Neural progenitor cell (in vitro differentiated cells): ENCODE measurements at places on chromosomes 2 and 18.
A peak's percentile ranks its signal among the peaks of the same experiment; 100 is the strongest.

DNA sequence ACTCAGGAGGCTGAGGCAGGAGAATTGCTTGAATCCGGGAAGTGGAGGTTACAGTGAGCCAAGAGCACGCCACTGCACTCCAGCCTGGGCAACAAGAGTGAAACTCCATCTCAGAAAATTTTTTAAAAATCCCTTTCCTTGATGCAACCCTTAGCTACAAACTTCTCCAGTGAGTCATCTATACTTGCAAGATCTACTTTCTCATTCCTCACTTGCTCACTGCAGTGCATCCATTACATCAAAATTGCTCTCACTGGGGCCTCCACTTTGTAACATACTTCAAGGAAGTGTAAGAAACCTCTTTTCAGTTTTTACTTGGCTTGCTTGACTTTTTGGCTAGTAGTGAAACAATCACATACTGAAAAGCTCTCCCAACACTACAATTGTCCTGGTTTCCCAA is 65.3 kb downstream of the REEP1 start:
- no peak overlapping the region for H3K4me3 ChIP-seq
- H3K4me1 ChIP-seq: no peaks in the 10 kb centered on the region
- H3K27ac ChIP-seq: no peak overlapping the region
- DNase-seq: no peak
- peaks cover 4% of the 10 kb centered on the region for H3K36me3 ChIP-seq
- no peaks in the 10 kb centered on the region for H3K27me3 ChIP-seq

DNA sequence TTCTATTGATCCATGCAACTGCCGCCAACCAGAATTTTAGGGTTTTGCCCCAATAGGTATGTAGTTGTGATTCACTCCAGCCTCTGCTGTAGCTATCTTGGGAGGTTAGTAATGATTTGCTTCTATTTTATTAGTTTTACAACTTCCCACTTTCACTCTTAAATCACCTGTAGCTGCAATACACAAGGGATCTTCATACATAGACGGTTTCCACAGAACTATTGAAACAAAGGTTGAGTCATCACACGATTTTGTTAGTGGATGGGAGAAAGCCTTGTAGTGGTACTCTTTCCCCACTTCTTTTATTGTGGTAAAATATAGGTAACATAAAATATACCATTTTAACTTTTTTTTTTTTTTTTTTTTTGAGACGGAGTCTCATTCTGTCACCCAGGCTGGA is 104.2 kb upstream of the SPRED2 start:
- H3K4me1 ChIP-seq: no peaks in the 10 kb centered on the region
- no peaks in the 10 kb centered on the region for H3K36me3 ChIP-seq
- H3K27me3 ChIP-seq: no peaks in the 10 kb centered on the region
- H3K27ac ChIP-seq: no peak overlapping the region

- no peaks in the 10 kb centered on the region for H3K4me1 ChIP-seq
- DNase-seq: no peak
- H3K36me3 ChIP-seq: no peaks in the 10 kb centered on the region
- H3K4me3 ChIP-seq: no peak overlapping the region
Measured at GRCh38 chr18:2502394-2502793, 68.9 kb downstream of the METTL4 start.

DNA sequence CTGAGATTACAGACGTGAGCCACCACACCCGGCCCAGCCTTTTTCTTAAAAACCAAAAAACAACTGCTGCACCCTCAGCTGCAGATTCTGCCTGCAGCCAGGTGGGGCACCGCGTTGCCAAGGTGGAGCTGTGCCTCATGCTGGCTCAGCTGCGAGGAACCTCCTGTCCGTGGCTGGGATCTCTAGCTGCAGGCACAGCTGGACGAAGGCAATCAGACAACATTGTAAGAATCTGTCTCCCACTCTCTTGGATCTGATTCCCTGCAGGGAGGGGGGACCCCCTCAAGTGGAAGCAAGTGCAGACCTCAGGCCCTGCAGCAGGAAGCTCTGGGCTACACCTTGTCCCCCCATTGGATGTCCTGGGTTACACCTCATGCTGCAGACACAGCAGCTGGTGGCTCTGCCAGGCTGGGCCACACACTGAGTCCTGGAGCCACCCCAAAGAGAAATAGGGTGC is 24.1 kb downstream of the CIDEA start:
- H3K27ac ChIP-seq: peak overlapping the region; percentile 75
- no peak overlapping the region for H3K4me3 ChIP-seq
- H3K4me1 ChIP-seq: peaks cover 12% of the 10 kb centered on the region
- DNase-seq: peak; percentile 38
- no peaks in the 10 kb centered on the region for H3K36me3 ChIP-seq
- no peaks in the 10 kb centered on the region for H3K27me3 ChIP-seq

DNA sequence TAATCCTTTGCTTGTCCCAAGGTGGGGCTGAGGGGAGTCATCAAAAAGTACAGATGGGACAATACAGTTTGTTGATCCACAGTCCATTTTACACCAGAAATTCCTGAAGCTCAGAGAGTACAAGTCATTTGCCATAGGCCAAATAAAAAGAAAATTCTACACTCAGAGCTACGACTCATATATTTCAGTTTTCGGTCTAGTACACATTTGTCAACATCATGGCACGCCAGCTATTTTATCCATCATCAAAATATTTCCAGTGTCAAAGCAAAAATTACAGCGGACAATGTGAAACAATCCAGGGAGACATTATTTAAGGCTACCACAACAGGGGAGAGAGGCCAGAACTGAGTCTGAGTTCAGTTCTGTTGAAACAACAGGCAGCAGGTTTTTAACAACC is 587.5 kb upstream of the DSEL start:
- no peaks in the 10 kb centered on the region for H3K27me3 ChIP-seq
- DNase-seq: no peak
- H3K4me3 ChIP-seq: no peak overlapping the region
- no peak overlapping the region for H3K27ac ChIP-seq
- H3K4me1 ChIP-seq: no peaks in the 10 kb centered on the region

DNA sequence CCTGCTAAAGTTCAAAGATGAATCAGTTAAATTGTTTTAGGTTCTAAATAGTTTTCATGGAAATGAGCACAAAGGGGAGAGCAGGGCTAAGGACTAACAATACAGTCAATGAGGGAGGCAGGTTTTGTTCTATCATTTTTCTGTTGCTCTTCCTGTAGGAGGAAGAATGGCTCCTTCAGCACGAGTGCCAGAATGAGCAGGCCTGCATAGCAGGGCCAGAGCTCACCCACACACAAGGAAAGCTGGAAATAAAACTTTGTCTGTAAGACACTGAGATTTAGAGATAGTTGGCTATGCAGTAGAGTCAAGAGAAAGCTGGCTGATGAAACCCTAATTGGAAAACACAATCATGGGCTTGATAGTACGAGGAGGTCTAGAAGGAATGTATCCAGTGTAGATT is 313.3 kb downstream of the MBD2 start:
- H3K4me1 ChIP-seq: peaks cover 8% of the 10 kb centered on the region
- DNase-seq: no peak
- no peaks in the 10 kb centered on the region for H3K36me3 ChIP-seq
- no peaks in the 10 kb centered on the region for H3K27me3 ChIP-seq
- no peak overlapping the region for H3K4me3 ChIP-seq
- H3K27ac ChIP-seq: no peak overlapping the region

DNA sequence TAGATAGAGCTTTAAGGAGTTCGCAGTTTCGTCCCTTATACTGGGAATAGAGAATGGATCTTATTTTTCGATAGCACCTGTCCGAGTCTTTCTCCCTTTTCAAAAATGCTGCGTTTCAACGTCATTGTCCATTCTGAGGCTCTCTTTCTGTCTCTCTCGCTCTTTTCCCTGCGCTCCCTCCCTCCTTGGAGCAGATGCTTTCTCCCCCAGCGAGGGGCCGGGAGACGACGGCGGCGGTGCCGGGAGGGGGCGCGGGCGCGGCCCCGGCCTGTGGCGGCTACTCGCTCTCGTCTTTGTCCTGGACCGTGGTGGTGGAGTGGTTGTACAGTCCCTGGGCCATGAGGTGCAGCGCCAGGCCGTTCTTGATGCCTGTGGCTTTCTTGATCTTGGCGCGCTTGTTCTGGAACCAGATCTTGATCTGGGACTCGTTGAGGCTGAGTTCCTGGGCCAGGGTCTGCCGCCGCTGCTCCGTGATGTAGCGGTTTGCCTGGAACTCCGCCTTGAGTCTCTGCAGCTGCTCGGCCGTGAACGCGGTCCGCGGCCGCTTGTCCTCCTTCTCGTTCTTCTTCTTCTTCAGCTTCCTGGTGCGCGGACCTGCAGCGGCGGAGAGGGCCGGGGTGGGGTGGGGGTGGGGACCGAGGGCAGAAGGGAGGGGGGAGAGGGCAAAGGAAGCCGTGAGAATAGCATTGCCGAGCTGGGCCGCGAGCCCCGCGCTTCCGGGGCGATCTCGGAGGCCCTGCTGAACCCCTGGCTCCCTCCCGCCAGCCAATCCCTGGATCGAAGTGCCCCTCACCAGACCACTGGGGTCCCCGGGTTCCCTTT is 4.6 kb downstream of the EN1 start:
- peak; percentile 64 for DNase-seq
- H3K36me3 ChIP-seq: no peaks in the 10 kb centered on the region
- peaks cover 100% of the 10 kb centered on the region for H3K27me3 ChIP-seq

DNA sequence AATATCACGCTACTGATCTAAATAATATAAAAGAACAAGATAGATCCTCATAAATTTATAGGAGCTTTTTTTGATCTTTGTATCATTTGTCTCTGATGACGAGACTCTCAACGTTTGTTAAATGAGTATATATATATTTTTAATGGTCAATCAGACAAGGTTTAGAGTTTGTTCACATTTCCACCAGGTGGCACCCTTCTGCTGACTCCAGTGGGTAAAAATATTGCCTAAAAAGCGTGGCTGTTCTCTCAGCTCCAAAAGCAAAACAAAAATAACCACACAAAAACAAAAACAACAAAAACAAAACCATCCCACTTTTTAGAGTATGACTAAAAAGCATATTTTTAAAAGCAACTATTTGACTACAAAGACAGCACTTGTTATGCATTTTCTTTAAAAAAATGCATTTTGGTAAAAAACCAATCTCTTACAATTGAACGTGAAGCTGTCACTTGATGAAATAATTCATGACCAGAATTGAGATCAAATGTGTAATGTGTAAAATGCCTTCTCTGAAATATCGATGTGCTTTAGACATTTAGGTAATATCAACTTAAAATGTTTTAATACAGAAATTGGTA is 723.2 kb downstream of the DPP10 start:
- no peak overlapping the region for H3K4me3 ChIP-seq
- H3K4me1 ChIP-seq: peaks cover 6% of the 10 kb centered on the region
- no peaks in the 10 kb centered on the region for H3K36me3 ChIP-seq
- peaks cover 45% of the 10 kb centered on the region for H3K27me3 ChIP-seq

GRCh38 chr18:53025247-53025646 is 685.2 kb downstream of the DCC start:
- H3K4me1 ChIP-seq: peaks cover 4% of the 10 kb centered on the region
- H3K4me3 ChIP-seq: no peak overlapping the region
- H3K27ac ChIP-seq: no peak overlapping the region
- H3K36me3 ChIP-seq: no peaks in the 10 kb centered on the region
- DNase-seq: no peak

DNA sequence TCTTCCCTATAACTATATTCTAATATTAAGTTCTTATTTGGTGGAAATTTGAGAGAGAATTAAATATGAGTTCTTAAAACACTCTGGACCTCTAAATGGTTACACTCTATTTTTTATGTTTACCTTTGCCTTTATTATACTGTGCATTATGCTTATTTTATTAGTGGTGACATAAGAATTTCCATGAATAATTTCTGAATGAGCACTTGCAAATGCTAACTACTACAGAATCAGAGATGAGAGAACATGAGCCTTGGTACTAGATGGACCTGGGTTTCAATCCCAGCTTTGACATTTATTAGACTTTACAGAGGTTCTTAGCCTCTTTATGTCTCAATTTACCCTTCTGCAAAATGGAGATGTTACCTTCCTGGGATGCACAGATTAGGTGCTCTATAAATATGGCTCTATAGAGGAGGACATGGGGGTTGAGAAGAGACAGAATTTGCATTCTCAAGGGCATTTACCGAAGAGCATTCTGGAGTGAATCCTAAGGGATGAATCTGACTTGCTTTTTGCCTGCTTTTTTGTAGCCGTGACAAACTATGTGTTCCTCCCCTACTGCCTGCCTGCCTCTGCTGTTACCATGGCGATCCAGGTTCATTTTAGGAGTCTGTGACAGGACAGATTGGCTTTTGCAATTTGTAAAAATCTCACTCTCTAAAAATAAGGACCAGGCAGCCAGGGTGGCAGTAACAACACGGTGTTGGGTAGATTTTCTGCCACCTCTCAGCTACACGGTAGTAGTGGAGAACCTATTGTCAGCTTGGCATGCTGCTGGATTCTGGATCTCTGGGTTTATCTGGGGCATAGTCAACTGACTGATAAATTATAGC is 20.7 kb upstream of the CNRIP1 start:
- no peak overlapping the region for H3K4me3 ChIP-seq
- H3K27me3 ChIP-seq: no peaks in the 10 kb centered on the region
- H3K27ac ChIP-seq: no peak overlapping the region
- H3K36me3 ChIP-seq: no peaks in the 10 kb centered on the region
- H3K4me1 ChIP-seq: no peaks in the 10 kb centered on the region

DNA sequence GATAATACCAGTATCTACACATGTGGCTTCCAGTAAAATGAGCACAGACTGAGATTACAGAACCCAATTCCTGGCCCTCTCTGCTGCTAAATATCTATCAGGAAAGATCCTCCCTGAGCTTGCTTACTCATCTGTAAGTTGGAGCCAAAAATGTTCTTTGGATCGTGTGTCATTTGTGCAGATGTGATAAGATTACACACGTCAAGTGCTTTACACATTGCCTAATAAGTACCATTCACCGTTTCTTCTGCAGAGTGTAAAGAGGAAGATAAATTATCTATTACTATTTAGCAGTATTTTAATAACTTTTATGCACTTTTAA is 23.2 kb upstream of the SLC20A1 start:
- H3K36me3 ChIP-seq: no peaks in the 10 kb centered on the region
- no peak overlapping the region for H3K27ac ChIP-seq
- H3K27me3 ChIP-seq: no peaks in the 10 kb centered on the region
- no peaks in the 10 kb centered on the region for H3K4me1 ChIP-seq
- DNase-seq: no peak

DNA sequence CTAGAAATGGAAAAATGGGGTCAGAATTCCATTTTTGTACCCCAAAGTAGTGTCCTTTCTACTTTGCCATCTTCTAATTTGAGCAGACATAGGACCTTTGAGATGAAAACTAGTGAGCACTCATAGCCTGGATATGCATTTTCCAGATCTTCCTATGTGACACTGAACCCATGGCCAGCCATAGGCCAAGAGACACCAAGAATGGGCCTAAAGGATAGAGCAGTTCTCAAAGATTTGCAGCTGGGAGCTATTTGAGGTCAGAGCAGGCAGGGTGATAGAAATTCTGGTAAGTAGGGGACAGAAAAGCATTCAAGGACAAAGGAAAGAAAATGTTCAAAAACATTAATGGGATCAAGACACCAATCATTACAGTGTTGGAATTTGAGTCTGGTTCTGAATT is 332.8 kb downstream of the MYCN start:
- no peak overlapping the region for H3K27ac ChIP-seq
- no peak for DNase-seq
- H3K4me1 ChIP-seq: no peaks in the 10 kb centered on the region

DNA sequence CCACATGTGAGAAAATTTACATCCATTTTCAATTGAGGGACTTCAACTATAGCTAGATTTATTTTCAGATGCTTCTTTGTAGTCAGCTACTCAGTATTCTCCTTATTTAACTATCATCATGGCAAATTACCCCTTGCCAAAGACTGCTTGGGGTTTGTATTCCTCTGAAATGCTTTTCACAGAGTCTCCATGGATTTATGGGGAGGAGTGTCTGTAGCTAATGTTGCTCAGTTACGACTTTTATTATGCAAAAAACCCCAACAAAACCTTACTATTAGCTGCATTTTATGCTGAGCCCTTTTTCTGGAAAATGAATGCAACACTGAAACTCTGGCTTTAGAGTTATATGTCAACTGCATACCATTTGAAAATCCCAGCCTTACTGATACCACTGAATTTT is 78.6 kb downstream of the RFTN2 start:
- no peaks in the 10 kb centered on the region for H3K27me3 ChIP-seq
- no peak overlapping the region for H3K4me3 ChIP-seq
- no peak overlapping the region for H3K27ac ChIP-seq
- DNase-seq: no peak
